ENCODE measurements at places on chromosomes 1 and 21. TPM values are rescaled to one million over a fixed set of nuclear protein-coding genes. Genes with fewer than 3 reads are reported as not detected.

The TP73 gene
- not detected for total RNA-seq

The KPRP gene
- 0.22 TPM for total RNA-seq

DNA sequence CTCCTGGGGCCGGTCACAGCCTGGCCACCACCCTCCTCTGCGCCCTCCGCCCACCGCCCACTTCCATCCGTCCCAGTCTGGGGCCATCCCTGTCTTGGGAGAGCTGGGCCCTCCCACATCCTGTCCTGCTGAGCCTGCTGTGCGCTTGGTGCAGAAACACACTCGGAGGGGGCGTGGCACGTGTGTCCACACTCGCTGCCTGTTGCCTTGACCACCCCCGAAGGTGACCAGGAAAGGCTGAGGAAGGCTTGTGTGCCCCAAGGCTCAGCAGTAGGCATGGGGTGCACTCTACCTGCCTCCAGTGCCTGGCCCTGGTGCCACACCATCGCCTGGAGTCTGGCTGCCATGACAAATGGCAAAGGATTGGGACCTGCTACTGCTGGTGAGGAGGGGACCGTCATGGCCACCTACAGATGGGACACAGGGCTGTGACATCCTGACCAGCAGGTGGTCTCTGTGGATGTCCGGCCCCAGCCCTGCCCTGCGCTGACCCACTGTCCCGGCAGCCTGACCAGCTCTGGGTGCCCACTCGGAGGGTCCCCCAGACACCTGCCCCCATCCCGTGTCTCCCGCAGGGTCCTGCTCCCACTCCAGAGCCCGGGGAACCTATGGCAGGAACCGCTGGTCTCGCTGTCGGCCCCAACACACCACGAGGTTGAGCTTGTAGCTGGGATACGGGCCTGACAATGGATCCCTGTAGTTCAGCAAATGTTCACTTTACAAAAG is 23.2 kb upstream of the PTTG1IP start:
- DNase-seq, result no peak

DNA sequence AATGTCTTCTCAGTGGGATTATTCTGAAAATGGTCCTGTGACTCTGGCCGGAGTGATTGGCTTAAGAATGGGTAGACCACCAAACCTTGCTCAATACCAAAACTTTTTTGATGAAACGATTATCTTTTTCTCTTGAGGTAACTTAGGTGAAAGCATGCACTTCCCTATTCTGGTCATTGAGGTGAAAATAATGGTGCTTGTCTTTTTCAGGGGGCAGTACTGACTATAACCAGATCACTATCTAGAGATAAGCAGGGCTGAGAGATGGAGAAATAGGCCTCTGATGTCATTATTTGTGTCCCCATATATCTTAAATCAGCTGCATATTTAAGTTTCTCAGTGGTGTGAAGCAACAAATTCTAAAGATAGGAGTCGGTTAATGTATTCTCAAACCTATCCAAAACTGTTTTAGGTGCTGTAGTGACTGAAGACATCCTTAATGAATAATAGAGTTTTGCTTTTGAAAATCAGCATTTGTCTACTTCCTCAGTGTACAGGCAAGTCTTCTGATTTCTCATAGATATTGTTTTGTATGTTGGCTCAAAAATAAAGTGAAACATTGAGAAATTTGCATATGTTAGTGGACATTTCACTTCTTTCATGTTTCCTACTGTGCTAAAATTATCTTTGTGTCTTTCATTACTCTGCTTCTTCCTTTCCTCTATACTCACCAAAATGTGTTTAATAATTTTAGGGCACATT is 735.3 kb upstream of the ADGRL4 start:
- no peak for DNase-seq

DNA sequence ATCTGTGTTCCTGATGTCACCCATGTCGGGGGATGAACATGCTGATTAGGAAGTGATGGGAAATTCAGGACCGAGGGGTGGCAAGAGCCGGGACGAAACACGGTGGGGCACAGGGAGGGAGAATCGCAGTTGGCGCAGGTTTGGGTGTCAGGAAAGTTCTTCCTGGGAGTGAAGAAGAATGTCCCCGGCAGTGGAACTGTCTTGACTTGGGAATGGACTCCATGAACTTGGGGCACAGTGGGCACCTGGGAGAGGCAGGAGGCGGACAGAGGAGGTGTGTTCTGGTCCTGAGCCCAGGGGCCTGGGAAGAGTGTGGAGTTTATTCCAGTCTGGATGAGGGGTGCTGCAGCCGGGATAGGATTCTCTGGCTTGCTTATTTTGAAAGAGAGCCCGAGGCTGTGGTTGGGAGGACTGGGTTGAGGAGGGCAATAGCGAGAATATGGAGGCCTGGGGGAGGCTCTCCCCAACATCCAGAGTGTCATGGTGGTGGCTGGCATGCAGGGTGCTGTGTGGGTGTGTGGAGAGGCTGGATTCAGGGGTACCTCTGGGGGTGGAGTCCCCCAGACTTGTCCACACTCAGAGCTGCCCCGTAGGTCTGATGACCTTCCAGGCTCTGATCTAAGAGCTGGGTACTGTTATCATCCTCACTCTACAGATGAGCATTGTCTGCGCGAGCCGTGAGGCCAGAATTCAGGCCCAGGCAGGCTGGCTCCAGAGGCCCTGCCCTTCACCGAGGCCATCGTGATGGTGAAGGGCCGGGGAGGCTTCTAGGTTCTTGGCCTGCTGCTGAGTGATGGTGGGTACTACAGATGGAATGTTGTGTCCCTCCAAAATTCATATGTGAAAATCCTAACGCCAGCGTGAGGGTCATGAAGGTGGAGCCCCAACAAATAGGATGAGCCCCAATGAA is 274.5 kb upstream of the C1orf174 start:
- no peak for DNase-seq
